ENCODE measurements at places on chromosomes 2 and 18.

DNA sequence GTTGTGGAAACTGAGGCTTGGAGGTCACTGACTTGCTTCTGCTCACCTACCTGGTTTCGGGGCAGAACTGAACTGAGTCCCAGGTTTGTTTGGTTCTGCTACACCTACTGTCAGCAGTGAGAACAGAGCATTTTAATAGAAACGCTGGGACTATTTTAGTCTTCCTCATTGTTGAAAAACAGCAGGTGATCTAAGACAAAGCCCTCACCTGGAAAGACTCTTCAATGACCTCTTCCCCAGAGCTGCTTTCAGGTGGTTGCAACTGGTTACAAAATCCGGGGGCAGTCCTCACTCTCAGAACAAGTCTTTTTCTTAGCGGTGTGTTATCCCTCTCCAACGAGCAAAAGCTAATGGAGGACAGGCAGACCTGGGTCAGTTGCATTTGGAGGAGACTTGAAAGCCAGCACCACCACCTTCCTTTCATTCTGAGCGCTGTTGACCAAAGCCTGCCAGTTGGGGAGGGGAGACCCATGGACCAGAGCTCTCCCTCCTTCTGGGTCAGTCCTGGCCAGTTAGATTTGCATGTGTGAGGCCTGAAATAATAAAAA, 217.0 kb downstream of the NCK2 start:
- no peak for DNase-seq

DNA sequence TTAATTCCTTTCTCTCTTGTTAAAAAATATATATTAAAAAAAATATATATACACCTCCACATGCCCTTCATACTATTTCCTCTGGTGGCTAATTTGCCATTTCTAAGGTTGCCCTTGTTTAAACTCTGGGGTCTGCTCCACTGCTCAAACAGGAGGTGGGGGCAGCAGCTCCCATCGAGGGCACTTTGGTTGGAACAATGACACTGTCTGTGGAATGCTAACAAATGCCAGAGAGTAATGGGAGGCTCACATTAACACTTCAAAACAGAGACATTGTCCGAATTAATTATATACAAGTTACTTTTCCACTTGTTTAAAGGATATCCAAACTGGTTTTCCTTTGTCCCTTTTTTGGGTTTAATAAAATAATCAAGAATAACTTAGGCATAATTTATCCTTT, 58.8 kb upstream of the CD302 start:
- DNase-seq, result no peak

GRCh38 chr2:141341444-141341843, 789.4 kb downstream of the LRP1B start:
- DNase-seq, result no peak

DNA sequence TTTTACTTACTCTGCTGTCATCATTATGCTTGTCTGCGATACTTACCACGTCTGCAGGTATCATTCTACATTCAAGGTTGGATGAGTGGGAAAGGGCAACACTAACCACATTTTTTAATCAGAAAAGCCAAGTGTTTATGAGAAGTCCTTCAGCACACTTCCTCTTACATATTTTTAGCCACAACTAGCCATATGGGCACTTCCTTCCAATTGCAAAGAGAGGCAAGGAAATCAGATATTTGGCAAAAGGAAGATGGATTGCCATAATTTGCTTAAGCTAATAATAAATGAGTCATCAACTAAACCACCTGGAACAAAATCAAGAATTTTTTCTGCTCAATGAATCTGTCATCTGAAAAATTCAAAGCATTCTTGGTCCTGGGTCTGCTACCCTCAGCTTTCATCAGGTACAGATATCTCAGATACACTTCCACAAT, 16.7 kb upstream of the MRO start:
- DNase-seq, result no peak

DNA sequence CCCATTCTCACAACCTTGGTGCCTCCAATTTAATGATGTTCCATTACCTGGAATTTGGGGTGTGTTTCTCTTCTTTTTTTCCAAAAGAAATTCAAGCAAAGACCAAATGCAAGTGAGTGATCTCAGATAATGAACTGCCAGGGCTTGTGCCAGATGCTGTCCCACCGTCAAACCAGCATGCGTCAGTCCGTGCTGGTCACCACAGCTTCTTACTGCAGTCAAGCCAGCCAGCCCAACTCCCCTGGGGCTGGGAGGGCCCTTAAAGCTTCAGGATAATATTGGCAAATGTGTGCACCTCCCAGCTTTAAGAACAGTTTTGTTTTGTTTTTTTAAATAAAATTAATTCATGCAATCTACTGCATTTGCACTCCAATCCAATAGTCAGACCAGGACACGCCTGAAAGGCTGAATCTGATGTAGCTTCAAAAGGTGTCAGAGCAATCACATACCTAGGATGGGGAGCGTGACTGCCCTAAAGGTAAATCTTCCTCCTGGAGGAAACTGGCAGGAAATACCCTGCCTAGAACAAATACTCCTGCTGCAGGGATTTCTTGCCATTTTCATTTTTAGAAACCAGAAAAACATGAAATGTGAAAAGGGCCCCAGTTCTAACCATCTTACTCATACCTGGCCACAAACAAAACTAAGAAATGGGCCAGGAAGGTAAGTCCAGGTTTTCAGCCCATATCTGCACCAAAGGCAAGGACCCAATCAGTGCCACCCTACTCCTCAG, 26.8 kb upstream of the SP3 start:
- no peak for DNase-seq

- DNase-seq, result no peak
Observed at GRCh38 chr2:190526105-190526750, 8.3 kb downstream of the NEMP2 start.

GRCh38 chr2:602571-603359, 74.4 kb downstream of the TMEM18 start:
- DNase-seq, result no peak

- DNase-seq, result no peak
Observed at GRCh38 chr18:76754351-76754750, 68.0 kb upstream of the ZNF236 start.

DNA sequence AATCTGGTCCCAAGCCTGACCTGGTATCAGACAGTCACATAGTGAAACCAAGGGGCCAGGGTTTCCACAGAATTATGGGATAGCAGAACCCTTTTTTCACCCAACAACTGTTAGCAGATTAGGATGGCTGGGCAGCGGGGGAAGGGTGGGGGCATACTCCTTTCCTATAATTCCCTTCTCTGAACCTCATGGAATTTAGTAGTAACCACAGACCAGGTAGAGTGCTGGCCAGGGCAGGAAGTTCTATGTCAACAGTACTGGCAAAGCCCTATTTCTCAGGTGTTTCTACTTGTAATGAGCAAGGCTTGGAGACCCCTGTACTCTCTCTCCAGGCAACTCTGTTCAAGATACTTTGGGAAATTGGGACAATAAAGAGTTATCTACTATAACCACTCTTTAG, 174.6 kb downstream of the THADA start:
- no peak for DNase-seq

- DNase-seq, result no peak
Observed at GRCh38 chr18:44816050-44816449, 135.4 kb downstream of the SETBP1 start.

DNA sequence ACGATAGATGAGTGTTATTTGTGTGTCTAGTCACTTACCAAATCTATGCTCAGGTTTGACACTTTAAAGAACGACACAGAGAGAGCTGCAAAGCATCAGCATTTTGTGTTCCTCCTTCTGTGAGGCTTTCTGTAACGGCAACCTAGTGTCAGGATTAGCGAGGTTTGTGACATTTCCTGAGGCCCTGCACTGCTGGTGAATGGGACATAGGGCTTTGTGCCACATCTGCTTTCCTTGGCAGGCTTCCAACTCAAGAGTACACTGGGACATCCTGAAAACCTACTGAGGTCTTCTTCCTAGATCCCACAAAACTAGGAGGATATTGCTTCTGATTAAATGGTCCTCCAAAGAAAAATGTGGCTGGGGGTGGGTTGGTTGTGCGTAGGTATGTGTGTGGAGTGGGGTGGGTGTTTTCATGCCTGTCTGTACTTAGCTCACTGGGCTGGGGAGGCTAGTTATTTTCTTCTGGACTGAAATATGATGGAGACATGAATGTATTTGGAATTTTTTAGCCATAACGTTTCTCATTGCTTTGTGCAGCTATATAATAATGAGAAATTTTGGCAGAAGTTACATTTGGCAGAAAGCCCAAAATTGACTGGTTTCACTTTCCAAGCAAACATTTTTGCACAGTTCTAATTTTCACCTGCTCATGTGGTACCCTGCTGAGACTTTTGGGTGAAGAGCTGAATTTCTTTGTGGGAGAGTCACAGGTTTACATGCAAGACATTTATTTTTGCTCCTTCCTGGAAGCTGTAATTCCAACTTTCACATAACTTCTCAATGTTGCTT, 308.4 kb downstream of the XIRP2 start:
- no peak for DNase-seq

DNA sequence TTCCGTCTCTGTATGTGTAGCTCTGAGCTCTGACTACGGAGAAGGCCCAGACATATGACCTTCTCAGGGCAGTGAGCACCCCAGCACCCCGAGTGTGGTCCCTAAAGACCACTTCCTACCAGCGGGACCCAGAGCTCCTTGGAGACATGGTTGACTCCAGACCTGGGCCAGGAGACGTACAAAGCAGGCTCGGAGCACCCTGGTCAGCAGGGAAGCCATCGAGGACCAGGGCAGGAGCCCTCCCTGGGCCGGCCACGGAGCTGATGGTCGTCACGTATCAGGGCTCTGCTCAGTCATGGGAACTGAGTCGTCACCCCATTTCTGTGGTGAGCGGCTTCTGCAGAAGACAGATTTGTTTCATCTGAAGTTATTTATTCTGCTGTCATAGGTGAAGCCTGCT, 12.8 kb upstream of the NEU4 start:
- no peak for DNase-seq

- DNase-seq, result no peak
Observed at GRCh38 chr2:64111426-64111825, 32.8 kb downstream of the PELI1 start.

DNA sequence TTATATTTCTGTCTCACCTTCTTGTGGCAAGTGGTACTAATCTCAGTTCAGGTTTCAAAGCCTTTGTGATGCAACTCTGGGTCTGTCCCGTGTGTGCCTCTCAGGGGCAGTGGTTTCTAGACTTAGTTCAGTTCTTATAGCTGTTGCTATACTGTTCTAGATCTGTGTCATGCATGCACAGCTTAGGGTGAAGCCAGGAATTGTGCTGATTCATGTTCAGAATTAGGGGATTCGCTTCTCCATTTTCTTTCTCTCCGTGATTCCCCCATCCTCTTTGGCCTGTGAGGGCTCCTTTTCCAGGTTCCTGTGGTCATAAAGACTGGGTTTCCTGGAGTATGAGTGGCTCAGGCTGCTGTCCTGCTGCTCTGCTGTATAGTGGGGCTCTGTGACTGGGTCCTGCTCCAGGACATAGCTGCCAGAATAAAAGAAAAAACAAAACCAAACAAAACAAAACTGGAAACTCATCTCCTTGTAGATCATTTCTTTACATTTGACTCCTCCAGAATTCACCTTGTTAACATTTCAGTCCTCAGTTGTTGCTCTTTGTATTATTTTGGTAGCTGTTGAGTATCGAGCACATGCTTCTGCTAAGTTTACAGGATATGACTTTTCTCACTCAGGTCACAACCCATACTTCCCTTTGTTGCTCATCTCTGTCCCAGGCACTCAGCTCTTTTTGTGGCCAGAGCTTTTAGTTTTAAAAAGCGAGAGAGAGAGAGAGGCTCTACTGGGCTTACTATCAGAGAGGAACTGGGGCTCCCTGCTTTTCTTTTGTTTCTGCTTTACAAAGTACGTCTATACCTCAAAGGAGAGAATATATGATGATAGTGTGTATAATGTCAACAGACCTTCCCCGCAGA, 34.2 kb downstream of the CERS6 start:
- peak; percentile 37 for DNase-seq
